ENCODE measurements at places on chromosomes 7 and 10.

- no peak for DNase-seq
Measured at GRCh38 chr10:69213591-69214311, 6.4 kb upstream of the HKDC1 start.

GRCh38 chr10:117653170-117653515 lies 110.6 kb downstream of the EMX2 start:
- DNase-seq: peak; percentile 15

- DNase-seq: no peak
Measured at GRCh38 chr7:19145434-19146115, 354 bp upstream of the FERD3L start.

GRCh38 chr10:69337296-69338132 lies 59.2 kb downstream of the HK1 start:
- DNase-seq: no peak

DNA sequence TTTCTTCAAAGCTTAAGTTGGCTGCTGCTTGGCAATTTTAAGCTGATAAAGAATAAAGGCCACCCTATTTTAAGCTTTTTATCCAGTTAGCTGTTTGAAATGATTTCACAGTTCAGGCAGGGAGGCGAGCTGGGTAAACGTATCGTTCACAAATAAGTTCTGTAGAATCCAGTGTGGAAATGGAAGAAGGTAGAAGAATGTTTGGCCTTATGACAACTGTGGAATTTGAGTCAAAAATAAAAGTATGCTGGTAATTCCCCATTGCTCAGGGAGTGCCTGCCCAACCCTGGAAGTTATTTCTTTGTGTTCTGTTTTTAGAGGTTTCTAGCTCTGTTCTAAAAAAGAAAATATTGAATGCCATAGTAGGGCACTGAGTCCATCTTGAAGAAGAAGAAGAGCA lies 113.1 kb downstream of the ARL4A start:
- no peak for DNase-seq

DNA sequence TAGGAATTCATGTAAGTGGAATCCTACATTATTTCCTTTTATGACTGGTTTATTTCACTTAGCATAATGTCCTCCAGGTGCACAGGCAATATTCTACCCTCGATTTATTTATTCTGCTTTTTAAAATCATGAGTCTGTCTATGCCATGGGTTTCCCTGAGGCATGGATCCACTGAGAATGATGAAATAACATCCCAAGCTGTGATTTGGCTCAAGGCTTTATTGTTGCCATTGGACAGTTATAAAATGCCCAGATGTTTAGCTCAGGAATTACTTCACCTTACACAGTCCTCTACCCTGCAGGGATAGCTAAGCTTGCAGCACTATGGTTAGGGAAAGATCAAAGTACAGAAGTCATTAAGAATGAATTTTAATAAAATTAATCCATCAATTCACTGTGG lies 219.5 kb downstream of the FRMD4A start:
- DNase-seq: no peak

DNA sequence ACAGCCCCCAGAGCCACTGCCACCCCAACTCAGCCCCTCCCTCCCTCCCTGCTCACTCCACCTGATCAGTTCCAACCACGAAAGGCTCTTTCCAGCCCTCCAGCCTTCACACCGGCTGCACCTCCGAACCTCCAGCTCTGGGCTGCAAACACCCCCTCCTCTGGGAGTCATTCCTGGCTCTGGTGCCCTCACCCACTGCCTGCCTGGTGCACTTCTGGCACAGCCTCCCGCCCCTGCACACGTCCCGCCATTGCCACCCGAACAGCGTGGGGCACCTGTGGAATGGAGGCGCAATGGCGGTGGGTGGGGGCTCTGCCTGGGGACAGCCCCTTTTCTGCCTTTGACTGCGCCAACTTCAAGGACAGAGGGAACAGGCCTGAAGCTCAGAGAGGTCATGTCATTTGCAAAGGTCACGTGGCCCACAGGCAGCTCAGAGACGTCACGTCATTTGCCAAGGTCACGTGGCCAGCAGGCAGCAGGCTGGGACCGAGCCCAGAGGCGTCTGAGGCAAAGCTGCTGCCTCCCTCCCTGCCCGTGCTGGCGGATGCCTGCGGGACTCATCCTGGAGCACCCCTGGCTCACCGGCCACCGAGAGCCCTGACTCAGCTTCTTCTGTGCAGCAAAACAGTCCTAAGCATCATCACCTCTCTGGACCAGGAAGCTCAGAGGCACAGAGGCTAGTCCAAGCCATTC lies 76.0 kb upstream of the DNAAF5 start:
- DNase-seq: no peak

DNA sequence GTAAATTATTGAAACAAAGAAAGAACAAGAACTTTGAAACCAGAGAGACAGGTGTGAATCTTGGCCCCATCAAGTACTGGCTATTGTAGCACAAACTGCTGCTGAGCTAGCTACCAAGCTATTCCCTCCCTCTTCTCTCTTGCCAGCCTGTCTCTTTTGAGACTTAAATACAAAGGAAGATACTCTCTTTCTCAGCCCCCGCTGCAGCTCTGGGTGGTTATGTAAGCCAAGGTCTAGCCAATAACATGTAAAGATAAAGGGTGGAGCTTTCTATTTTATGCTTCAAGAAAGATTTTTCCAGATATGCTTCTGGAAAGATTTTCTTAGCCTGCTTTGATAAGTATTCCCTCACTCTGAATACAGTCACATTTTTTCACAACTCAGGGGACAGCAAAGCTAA lies 17.2 kb downstream of the BAZ1B start:
- no peak for DNase-seq

DNA sequence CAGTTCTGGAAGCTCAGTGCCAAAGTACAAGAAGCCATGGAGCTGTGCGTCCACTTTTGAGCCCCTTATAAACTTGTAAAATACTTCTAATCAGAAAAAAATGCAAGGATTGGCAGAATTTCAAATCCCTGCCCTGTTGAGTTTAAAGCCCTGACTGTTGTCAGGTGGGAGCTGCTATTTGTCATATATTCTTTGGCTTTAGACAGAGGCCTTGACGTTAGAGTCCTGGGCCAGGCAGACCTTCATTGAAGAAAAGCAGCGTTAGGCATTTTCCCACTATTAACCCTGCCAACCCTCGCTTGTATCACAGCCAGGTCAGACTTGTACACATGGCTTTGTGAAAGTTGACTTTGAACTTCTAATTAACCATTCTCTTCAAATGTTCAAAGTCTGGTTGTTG lies 155.4 kb downstream of the TWIST1 start:
- DNase-seq: no peak

- no peak for DNase-seq
Measured at GRCh38 chr7:130430841-130431666, 9.8 kb downstream of the CEP41 start.

DNA sequence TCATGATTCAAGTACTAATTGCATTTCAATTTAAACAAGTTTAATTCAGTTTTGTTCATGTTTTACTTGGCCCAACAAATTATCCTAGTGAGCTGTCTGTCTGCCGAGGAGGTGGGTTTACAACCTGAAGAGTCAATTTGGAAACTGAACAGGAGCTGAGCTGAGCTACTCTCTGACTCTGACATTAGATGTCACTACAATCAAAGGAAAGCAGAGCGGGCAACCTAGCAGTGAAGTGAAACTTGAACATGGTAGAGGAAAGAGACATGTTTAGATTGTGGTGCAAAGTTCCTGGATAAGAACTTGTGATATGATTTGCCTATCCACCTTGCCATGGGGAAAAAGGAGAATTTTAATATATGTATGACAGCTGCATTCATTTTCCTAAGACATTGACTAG lies 9.6 kb upstream of the AGR3 start:
- peak; percentile 3 for DNase-seq

DNA sequence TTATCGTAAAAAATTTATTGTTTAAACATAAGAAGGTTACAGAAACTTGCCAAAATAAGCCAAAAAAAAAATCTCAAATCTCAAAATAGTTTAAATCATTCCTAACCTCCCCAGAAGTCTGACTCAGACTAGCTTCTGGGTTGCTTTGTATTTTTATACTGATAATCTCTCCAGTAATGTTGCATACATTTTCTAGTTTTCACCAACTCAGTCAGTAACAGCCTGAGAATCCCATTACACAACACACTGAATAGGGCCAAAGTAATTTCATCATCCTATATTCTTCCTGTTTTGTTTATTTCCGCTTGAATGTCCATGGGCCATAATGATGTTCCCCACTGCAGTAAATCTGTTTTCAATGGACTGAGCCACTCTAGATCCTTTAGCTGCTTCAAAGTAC lies 478.5 kb downstream of the GPAM start:
- no peak for DNase-seq

DNA sequence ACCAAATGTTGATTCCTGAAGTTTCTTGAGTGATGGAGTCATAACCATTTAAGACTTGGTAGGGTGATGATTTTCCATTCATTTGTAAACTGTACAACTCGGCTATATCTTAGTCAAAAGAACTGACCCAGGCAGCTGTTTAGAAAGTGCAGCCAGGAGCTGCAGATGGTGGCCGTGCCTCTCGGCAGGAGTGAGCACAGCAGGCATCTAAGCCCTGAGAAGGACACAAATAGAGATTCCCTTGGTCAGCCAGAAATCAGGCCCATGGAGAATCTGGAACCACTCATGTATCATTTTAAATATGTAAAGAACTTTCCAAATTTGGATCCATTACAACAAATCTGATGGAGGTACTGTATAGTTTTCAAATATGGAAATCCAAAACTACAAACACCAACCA lies 177.0 kb upstream of the AKR1E2 start:
- no peak for DNase-seq

DNA sequence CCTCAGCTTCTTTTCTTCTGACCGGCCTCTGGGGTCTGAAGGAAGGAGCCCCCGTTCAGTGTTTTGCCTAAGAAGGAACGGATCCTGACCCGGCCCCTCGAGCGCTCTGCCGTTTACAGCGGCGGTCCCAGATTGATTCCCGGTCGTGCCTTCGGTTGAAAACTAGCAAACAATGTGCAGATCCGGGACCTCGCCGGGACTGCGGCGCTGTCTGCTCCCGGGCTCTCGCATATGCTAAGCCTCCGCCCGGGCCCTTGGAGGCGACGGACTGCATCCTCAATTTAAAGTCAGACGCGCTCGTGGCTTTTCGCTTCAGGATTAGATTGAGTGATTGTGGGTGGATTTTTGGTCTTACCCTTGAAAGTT lies 559 bp downstream of the DBF4 start:
- DNase-seq: peak; percentile 47

GRCh38 chr7:88233828-88234227 lies 14.0 kb upstream of the SRI start:
- no peak for DNase-seq

DNA sequence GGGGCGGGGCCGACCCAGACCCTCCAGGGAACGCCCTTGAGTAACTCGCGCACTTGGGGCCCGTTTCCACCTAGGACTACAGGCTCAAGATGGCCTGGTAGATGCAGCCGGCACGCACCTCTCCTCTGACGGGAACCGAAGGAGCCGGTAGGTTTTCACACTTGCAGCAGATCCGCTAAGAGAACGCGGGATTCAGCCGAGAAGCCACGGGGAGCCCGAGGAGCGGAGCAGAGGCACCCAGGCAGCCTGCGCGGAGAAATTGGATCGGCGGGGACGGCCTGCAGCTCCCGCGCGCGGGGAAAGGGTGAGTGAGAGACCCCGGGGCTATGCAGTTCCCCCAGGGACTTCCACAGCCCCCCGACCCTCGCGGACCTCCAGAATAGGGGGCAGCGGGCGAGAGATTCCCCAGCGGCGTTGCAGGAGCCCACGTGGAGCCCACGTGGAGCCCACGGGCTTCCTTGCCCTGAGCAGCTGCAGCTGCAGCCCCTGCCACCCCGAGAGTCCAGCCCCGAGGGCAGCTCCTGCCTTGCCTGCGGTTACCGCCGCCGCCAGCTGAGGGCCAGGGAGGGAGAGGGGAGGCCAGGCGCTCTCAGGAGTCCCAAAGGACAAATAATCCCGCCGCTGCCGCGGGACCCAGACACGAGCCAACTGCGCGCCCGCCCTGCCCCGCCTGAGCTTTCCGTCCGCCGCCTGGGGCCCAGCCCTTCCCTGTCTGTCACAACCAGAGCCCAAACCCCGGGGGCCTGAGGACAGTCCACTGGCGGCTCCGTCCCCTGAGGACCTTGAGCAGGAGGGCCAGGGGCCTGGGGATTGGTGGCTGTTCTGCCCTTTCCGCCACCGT lies 13.1 kb downstream of the IFT22 start:
- DNase-seq: peak; percentile 44

GRCh38 chr7:46054272-46054671 lies 133.2 kb upstream of the IGFBP3 start:
- DNase-seq: no peak

DNA sequence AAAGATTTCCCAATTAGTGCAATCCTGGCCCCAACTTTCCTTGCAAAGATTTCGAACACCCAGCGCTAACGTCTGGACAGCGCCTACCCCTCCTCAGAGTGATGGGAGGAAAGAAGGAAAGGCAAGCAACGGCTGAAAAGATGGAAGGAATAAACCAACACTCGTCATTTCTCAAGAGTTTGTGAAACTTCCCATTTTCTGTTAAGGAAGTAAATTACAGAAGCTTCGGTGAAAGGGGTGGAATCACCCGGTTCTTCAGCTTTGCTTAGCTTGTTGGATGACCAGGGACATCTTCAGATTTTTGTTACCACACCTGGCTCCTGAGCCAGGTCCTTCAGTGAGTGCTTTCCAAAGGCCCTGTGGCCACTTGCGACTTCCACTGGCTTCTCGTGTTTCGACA lies 313.1 kb downstream of the SKIDA1 start:
- DNase-seq: no peak

DNA sequence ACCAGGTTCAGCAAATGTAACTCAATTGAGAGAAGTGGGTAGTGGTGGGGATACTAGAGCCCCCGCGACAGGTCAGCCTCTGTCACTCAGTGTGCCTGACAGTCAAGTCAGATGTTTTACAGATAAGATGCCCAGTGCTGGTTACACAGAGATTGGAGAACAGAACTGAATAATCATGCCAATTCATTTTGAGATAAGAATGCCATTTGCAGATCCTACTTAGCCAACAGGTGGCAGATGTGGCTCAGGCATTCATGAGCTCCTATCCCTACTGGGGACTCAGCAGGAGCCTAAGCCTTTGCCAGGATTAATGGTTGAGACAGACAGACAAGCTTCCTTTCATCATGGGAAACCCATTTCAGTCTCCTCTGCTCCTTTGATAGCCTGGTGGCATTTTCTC lies 137.8 kb downstream of the MAPK8 start:
- DNase-seq: no peak

All from stimulated activated CD4-positive, alpha-beta T cell treated with anti-CD3 and anti-CD28 coated beads, Interleukin-2, amount 100 ng/mL, for 48 hours (primary cell).